ENCODE measurements at places on chromosomes 7 and 10. TPM values are rescaled to one million over a fixed set of nuclear protein-coding genes. Genes with fewer than 3 reads are reported as not detected.

GRCh38 chr7:75995052-75995471 is 667 bp upstream of the TMEM120A start:
- no peak for DNase-seq

The METTL27 gene
- total RNA-seq: 34.7 TPM

- no peak for DNase-seq
These were observed 130.8 kb upstream of the LYZL1 start for GRCh38 chr10:29158066-29158465.

The DNAJB6 gene
- total RNA-seq: 137 TPM

DNA sequence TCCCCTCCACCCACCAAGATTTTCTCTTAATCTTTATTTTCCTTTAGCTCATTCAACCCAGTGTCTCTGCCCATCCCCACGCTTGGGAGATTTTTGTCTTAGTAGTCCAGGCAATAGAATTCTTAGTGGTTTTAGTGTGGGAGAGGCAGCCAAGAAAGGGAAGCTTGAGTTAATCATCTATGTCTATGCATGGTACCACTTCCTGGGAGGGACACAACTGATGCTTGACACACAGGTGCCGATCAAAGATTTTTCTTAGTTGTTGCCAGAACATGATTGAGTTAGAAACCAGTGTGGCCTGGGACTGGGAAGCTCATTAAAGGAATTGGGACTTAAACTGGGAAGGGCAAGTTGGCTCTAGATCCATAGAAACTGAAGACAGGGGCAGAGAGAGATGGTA is 3.1 kb downstream of the STRA8 start:
- DNase-seq: no peak

DNA sequence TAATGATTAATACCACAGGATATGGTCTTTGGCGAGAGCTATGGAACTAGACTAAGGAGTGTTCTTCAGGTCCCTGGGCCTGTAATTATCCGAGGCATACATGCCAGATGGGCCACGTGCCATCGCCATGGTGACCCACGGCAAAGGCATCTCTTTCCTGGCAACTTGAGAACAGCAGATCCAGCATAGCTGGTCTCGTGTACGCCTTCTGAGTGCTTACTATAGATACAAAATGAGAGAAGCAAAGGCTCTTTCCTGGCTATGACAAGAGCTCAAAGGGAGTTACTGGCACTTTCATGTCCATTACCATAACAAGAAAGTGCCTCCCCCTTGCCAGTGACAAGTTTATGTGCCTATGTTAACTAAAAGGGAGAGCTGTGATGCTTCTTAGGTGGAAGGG is 26.0 kb upstream of the GLI3 start:
- no peak for DNase-seq

DNA sequence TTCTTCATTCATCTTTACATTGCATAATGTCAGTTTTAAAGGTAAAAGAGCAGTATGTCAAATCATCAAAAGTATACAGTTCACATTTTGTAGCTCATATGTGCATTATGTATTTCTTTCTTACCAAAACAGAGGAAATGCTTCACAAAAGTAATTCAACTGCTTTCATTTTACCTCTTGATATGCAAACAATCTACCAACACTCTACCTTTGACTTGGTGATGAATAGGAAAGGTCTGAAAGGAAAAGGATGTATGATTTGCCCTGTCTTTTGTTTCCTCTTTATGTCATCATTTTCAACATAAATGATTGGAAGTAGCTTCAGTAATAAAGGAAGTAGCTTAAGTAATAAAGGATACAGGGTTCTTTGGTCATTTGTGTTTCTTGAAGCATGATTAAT is 846.7 kb downstream of the NXPH1 start:
- no peak for DNase-seq

The PTN gene
- 4.5 TPM for total RNA-seq

The FKBP6 gene
- not detected for total RNA-seq

GRCh38 chr10:77698267-77698931 is 60.8 kb upstream of the KCNMA1 start:
- no peak for DNase-seq

DNA sequence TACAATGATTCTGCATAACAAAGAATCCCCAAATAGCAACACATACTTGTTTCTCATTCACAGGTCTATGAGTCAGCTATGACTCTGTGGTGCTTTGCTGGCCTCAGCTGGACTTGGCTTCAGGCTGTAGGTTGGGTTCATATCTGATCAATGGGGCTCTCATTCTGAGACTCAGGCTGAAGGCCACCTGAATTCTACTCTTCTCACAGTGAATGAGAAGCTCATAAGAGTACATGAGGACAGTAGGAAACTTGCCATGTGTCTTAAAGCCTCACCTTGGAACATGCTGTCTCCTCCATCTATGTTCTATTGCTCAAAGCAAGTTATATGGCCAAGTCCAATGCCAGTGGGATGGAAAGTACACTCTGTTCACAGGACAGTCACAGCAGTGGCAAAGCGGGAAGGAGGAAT is 292.9 kb downstream of the BMPER start:
- no peak for DNase-seq

The VWDE gene
- total RNA-seq: 28.8 TPM

- no peak for DNase-seq
These were observed 75.0 kb downstream of the LANCL2 start for GRCh38 chr7:55440040-55440690.

- DNase-seq: no peak
These were observed 678.8 kb downstream of the INHBA start for GRCh38 chr7:41024126-41024525.

DNA sequence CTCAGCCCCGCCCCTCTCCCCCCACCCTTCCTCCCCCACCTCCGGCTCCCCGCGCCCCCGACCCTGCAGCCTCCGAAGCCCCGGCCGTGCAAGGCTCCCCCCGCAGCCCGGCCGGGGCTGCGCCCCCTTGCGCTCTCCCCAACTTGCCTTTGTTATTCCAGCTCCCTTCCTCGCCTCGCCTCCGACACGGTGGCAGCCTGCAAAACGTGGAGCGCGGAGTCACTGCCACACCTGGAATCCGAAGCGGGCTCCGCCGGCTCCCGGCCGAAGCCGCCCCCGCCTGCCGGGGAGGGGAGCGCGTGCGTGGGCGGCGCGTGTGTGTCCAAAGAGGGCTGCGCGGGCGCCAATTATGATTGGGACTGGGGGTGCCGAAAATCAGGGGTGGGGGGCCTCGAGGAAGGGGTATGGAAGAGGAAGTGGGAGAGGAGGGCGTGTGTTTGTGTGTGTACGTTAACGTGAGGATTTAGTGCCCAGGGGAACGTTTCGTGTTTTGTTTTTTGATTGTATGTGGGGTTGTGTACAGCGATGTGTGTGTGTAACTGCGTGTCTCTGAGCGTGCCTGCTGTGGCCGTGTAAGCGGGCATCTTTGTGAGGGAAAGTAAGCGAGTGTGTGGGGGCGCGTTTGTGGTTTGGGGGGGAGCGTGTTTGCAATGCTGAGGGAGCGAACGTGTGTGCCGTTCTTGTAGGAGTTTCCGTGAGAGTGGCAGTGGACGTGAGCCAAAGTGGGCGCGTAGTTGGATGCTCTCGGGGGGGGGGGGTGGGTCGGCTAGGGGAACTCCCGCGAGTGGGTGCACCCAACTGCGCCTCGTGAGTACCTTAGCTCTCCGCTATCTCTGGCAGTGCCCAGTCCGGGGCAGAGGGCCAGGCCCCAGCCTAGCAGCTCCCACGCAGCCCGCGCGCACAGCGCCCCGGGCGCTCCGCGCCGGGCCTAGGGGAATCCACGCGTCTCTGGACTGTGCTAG is 1.2 kb upstream of the ZMIZ1 start:
- peak; percentile 76 for DNase-seq

DNA sequence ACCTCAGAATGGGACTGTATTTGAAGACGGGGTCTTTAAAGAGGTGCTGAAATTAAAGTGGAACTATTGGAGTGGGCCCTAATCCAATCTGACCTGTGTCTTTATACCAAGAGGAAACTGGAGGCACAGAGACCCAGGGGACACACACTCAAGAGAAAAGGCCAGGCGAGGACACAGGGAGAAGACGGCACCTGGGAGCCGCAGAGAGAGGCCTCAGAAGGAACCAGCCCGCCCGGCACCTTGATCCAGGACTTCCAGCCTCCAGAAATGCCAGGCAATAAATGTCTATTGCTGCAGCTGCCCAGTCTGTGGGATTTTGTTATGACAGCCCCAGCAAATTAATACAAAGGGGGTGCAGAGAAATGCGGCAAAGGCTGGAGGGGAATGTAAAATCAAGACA is 10.5 kb downstream of the CARD11 start:
- DNase-seq: no peak

The CUBN gene
- 0.07 TPM for total RNA-seq

The GDF10 gene
- not detected for total RNA-seq

- DNase-seq: peak; percentile 72
These were observed 42.6 kb downstream of the RSBN1L start for GRCh38 chr7:77738871-77739270.

The PDK4 gene
- total RNA-seq: 4.8 TPM

The ST7 gene
- total RNA-seq: 25.8 TPM
